ENCODE measurements at places on chromosomes 6 and 20.

DNA sequence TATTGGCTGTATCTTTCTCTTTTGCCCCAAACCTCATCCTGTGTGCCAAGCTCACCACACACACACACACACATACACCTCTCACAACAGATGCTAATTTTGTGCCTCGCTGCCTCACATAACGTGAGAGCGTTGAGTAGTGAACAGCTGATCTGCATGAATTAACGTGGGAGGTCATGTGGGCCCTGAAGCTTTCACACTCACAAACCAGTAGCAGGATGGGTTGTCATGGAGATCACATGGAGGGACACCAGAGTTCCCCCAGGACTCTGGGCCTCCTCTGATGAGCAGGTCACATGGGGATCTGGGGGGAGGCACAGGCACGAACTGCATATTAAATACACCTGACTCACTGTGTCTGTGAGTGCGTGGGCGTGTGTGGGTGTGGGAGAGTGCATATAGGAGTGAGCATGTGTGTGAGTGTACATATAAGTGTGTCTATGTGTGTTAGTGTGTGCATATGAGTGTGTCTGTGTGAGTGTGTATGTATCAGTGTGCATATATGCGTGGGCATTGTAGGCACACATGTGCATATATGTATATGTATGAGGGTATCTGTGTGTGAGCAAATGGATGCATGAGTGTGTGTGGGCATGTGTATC, 62.7 kb upstream of the SULF2 start:
- no peak for DNase-seq

DNA sequence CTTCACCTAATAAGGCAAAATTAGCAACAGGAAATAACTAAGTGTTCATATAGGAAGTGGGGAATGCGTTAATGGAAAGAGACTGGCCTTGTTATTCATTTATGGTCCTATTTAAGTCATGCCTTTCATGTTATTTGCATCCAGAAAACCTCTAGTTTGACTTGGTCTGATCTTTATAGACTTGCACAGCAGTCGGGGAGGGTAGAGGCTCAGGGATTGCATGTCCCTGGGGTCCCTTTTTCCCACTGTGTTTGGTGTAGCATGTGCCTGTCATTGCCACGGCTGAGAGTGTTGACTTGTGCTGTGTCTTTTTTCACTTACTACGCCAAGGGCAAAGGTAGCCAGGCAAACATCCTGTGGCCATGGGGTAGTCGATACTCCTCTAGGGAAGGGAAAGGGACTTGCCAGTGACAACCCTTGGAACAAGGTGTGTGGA, 105.4 kb upstream of the RIN2 start:
- no peak for DNase-seq

GRCh38 chr20:1197801-1198200, 5.5 kb upstream of the C20orf202 start:
- no peak for DNase-seq

DNA sequence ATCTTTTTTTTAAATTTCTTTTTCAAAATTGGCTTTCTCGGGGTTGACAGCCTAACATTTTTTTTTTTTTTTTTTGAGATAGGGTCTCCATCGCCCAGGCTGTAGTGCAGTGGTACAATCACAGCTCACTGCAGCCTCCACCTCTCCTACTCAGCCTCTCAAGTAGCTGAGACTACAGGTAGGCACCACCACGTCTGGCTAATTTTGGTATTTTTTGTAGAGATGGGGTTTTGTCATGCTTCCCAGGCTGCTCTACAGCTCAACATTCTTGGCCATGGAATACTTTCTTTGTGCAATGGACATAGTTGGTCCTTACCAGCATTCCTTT, 6.4 kb upstream of the CTNNBL1 start:
- DNase-seq, result no peak

DNA sequence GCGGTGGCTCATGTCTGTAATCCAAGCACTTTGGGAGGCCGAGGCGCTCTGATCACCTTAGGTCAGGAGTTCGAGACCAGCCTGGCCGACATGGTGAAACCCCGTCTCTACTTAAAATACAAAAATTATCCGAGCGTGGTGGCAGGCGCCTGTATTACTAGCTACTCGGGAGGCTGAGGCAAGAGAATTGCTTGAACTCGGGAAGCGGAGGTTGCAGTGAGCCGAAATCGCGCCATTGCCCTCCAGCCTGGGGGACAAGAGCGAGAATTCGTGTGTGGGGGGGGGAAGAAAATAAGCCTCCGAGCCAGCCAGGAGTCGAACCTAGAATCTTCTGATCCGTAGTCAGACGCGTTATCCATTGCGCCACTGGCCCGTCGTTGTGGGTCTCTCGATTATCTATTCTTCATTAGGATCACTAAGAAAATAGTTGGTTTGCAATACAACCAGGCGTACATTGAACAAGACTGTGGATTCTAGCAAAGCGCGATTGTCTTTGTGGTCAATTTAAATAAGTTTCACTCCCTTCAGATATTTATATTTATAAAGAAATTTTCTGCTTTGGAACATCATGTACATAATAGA, 33.9 kb upstream of the PRSS16 start:
- DNase-seq, result no peak

GRCh38 chr20:46433051-46433450, 26.6 kb upstream of the ELMO2 start:
- DNase-seq, result no peak

GRCh38 chr6:125117818-125118217, 35.8 kb upstream of the TPD52L1 start:
- no peak for DNase-seq

- no peak for DNase-seq
These were observed 213.5 kb upstream of the PLN start for GRCh38 chr6:118334634-118335033.
